ENCODE measurements at places on chromosomes 7 and 10.

- no peak for DNase-seq
Measured at GRCh38 chr7:130273081-130273932, 6.6 kb downstream of the CPA2 start.

DNA sequence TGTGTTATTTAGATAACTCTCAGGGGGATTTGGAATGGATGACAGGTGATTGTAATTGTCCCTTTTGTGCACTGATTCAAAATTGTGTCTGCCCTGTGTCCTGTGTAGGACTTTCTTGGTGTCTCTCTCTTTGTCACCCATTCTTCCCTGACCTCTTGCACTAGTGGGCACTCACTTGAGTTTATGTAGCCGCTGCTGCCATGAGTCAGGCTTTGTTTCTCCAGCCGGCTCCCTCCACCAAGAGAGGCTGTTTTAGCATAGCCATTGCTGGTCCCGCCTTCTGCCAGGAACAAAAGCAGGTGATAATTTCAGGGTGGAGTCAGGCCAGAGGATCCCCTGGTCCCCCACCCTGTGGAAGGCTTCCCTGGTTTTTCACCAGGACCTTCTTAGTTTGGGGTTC, 8.4 kb downstream of the COL17A1 start:
- no peak for DNase-seq

GRCh38 chr7:135260930-135261721, 27.5 kb downstream of the STRA8 start:
- no peak for DNase-seq

DNA sequence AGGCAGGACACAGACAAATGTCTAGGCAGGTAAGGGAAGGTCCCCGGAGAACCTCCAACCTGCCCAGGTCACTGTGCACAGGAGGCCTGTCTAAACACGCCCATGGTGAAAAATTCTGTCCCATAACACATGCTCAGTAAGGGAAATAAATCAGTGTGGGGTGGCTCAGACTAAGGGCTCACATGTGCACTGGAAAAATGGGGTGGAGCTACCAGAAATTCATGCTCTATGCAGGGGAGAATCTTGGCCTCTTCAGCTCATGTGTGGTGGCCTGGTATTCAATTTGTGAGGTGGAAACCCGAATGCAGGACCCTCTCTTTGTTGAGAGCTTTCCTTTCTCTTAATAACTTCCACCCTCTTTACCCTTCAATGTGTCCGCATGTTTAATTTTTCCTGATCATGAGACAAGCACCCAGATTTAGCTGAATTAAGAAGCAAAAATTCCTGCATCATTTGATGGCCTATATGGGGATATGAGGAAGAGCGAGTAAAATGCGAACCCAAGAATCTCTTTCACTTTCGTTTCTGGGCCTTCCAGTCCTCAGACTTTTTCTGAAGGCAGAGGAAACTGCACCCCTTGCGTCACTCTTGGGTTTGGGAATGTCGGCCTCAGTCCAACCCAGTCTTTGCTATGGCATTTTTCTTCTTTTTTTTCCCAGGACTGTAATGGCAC, 163.2 kb downstream of the DGKB start:
- no peak for DNase-seq

- no peak for DNase-seq
Measured at GRCh38 chr7:5320802-5321396, 38.2 kb downstream of the SLC29A4 start.

GRCh38 chr7:115221456-115221855, 299.6 kb downstream of the MDFIC start:
- no peak for DNase-seq

GRCh38 chr7:16918288-16918895, 36.6 kb upstream of the AGR3 start:
- peak; percentile 68 for DNase-seq

- no peak for DNase-seq
Measured at GRCh38 chr10:46077731-46078413, 31.8 kb upstream of the MSMB start.

DNA sequence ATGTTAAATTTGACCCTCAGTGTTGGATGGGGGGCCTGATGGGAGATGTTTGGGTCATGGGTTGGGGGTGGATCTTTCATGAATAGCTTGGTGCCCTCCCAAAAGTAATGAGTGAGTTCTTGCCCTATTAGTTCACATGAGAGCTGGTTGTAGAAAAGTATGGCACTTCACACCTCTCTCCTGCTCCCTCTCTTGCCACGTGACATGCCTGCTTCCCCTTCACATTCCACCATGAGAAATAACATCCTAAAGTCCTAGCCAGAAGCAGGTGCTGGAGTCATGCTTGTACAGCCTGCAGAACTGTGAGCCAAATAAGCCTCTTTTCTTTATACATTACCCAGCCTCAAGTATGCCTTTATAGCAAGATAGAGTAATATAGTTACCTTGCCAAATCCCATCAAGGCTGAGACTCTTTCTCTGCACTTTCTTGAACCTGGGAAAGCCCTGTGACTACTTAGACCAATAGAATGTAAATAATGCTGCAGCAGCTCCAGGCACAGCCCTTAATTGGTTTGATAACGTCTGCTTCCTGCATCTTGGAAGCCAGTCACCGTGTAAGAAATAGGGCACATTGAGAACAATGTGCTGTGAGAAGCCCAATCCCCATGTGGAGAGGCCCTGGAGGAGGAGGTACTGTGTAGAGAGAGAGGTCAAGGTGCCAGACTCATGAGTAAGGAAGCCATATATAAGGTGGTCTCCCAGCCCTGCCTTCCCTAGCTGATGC, 88.0 kb upstream of the NAMPT start:
- no peak for DNase-seq

- no peak for DNase-seq
Measured at GRCh38 chr7:138992052-138992531, 10.9 kb upstream of the KIAA1549 start.

DNA sequence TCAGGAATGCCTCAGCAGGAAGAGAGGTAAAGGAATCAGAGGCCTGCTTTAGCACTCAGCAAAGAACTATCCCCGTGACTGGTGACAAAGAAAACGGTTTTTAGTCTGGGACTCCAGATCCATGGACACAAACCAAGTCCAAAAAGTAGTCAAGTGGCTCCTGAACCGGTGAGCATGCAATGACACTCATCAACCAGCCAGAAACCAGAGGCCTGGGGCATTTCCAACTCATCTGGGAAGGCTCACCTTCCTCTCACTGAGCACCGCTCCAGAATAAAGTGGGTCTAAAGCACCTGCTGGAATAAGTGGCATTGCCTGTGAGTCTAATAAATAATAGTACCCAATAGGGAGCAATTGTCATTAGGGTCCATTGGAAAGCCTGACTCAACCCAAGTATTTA, 17.9 kb upstream of the UCN3 start:
- no peak for DNase-seq

DNA sequence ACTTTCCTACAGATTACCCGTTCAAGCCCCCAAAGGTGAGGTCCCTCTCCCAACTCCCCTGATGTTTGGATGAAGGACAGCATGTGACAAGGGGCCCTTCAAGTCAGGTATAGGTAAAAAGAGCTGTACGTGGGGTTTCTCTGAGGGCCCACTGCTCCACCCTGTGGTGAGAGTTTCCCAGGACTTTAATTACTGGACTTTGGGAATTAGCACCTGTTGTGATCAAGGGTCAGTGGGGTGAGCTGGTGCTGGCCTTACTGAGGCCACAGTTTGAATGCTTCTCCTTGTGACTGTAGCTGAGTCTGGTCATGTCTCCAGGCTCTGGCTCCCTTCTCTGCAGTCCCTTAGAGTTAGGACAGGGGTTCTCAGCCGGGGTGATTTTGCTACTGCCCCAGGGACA, 16.8 kb downstream of the UBE2D4 start:
- DNase-seq = no peak

GRCh38 chr10:119302172-119302571, 94.8 kb downstream of the GRK5 start:
- DNase-seq = no peak

GRCh38 chr7:45919231-45919784, 1.8 kb downstream of the IGFBP3 start:
- no peak for DNase-seq

GRCh38 chr7:24378871-24379616, 95.1 kb downstream of the NPY start:
- no peak for DNase-seq

GRCh38 chr10:91785830-91786229, 12.4 kb upstream of the TNKS2 start:
- no peak for DNase-seq

DNA sequence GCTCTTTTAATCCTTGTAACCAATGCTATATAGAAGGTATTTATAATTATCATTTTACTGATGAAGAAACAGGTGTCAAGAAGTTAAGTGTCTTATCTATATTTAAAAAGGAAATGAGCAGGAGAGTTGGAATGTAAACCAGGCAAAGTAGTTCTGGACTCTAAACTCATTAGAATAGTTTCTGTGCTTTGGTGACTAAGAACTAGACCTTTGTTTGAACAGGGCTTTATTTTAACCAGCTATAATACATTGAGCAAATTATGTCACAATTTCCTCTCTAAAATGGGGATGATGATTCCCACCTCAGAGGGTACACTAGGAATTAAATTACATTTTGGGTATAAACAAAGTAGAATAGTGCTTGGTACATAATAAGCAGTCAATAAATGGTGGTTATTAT, 236.0 kb downstream of the MAGI2 start:
- DNase-seq = no peak

GRCh38 chr7:70210200-70210935, 612.1 kb downstream of the AUTS2 start:
- DNase-seq = no peak

- DNase-seq = no peak
Measured at GRCh38 chr7:158246272-158246959, 341.2 kb downstream of the PTPRN2 start.

DNA sequence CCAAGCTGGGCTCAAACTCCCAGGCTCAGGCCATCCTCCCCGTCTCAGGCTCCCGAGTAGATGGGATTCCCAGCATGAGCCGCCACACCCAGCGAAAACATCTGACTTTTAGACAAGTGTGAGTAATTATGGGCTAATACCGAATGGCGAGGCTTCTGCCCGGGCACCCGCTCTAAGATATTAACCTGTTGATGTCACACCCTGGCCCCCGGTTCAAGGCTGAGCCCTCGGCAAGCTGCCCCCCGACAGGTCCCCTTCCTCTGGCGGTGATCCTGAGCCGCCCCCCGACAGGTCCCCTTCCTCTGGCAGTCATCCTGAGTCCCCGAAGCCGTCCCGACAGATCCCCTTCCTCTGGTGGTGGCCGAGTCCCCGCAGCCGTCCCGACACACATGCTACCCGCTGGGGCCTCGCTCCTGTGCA, 5.2 kb downstream of the PSMG3 start:
- DNase-seq = no peak

DNA sequence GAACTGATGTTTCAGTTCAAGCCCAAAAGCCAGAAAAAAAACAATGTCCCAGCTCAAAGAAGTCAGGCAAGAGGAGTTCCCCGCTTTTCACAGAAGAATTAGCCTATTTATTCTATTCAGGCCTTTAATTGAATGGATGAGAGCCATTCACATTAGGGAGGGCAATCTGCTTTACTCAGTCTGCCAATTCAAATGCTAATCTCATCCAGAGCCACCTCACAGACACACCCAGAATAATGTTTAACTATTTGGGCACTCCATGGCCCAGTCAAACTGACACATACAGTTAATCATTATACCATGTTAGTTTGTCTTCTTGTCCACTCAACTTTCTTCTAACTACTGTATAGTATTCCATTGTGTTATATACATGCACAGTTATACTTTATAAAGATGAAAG, 2.6 kb upstream of the NPSR1 start:
- no peak for DNase-seq

GRCh38 chr10:75470901-75471300, 39.5 kb downstream of the LRMDA start:
- no peak for DNase-seq

DNA sequence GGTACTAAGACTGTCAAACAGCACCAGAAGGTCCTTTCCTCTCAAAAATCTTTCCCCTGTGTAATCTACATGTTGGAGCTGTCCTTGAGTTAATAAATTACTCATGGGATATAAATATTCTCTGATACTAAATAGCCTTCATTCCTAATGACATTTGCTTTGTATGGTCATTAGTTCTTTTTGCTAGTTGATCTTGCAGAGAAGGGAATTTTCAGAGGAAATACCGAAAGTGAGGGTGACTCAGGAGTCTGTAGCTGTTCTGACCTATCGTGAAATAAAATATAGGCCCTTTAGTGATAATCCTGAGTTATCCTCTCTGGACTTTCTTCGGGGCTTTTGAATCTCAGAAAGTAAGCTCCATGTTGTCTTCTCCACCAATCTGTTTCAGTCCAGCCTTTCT, 19.4 kb upstream of the CLDN12 start:
- no peak for DNase-seq

DNA sequence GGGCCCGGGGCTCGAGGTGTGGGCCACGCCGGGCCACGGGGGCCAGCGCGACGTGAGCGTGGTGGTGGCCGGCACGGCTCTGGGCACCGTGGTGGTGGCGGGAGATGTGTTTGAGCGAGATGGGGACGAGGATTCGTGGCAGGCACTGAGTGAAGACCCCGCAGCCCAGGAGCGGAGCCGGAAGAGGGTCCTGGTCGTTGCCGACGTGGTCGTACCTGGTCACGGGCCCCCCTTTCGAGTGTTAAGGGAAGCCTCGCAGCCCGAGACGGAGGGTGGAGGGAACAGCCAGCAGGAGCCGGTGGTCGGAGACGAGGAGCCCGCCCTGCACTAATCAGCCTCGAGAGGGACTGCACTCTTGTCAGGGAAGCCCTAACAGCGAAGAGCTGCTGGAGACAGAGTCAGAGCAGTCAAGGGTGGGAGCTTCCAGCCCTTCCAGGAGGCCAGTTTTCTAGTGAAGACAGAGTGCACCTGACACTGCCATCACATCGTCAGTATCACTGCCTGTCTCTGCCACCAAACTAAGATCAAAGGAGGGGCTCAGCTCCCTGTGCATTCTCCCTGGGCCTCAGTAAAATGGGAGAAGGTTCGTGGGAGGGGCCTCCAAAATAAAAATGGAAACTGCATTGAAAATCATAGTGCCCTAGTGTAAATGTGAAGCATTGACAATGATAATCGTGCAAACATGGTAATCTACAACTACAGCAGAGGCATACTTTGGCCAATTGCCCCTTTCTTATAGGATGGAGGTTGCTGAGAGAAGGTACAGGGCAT, 1.3 kb downstream of the MBLAC1 start:
- DNase-seq = peak; percentile 80

DNA sequence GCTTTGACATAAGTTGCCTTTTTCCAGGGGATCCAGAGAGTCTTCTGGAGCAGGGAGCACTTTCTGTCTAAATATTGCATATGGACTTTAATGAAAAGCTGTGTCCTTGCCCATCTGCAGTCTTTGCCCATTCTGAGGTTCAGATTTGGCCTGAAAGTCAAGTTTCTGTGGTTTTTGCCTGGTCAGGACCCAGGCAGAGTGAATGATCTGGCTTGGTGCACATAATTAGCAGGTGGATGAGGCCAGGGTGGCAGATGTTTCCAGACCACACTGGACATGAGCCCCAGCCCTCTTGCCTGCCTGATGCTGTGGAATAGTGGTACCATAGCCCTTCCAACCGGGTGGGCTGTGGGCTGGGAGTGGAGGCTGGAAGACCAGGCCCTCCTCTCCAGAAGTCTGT, 11.0 kb downstream of the HECW1 start:
- no peak for DNase-seq

DNA sequence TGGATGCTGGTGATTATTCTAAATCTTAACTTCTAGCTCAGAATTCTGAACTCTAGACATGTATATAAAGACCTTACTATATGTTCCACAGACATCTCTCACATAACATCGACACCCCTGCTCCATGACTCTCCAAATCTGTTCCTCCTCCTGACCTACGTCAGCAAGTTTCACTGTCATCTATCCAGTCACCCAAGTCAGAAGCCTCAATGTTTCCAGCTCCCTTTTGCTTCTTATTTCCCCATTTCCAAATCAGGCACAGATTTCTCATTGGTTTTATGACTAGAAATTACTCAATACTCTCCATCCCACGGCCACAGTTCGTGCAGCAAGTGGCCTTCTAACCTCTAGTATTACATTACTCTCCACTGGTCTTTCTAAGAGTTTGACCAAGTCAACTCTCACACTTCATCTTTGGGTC, 28.5 kb downstream of the EPC1 start:
- DNase-seq = peak; percentile 41
